Naive B cell (primary cell): ENCODE measurements at places on chromosomes 1 and 21.

DNA sequence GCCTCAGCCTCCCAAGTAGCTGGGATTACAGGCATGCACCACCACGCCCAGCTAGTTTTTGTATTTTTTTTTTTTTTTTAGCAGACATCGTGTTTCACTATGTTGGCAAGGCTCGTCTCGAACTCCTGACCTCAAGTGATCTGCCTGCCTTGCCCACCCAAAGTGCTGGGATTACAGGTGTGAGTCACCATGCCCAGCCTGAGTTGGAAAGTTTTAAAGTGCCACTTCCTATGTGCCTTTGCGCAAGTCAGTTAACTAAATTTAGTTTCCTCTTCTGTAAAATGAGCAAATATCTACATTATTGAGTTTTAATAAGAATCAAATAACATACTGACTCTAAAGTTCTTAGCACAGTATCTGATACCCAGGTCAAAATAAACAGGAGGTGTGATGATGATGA is 12.4 kb downstream of the SLC19A2 start:
- DNase-seq, result no peak

- no peak for DNase-seq
These were observed 338.4 kb upstream of the PROX1 start for GRCh38 chr1:213649373-213649772.

GRCh38 chr1:244599937-244600350 is 53.0 kb upstream of the DESI2 start:
- DNase-seq, result no peak

DNA sequence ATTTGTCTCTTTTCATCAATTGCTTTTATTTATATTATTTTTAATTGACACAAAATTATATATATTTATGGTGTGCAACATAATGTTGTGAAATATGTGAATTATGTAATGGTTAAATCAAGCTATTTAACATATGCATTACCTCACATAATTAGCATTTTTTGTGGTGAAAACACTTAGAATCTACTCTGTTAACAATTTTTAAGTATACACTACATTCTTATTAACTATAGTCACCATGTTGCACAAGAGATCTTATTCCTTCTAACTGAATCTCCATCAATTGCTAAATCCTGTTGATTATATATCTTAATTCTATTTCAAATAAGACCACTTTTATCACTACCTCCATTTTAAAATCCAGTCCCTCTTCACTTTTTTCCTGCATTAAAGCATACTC is 42.5 kb downstream of the PLPPR5 start:
- DNase-seq, result no peak

GRCh38 chr1:180114396-180114945 is 40.2 kb upstream of the QSOX1 start:
- DNase-seq, result no peak

DNA sequence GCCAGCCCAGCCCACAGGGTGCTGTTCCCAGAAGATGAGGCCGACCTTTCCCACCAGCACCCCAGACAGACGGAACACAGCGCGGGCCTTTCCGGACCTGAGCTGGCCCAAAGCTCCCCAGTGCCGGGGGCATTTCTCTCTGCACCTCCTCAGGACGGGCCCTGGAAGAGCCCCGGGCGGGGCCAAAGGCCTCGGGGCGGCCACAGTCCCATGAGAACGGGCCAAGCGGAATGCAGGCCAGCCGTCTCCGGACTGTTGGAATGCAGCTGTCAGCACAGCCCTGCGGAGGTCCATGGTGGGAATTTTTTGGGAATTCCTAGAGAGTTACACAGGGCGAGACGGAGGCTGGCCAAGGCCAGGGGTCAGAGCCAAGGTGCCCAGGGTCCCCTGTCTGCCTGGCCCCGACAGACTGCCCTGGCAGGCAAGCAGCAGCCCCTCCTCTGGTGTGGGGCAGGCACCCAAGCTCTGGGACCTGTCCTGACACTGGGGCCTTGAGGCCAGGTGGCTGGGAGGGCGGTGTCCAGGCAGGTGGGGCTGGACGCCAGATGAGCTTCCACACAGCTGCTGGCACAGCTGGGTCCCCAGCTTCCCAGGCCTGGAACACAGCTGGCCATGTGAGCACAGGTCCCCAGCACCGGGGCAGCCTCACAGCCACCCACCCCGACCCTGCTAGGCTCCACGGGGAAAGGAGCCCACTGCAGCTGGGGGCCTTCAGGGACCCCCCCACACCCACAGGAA is 63.0 kb downstream of the MEGF6 start:
- DNase-seq, result no peak

DNA sequence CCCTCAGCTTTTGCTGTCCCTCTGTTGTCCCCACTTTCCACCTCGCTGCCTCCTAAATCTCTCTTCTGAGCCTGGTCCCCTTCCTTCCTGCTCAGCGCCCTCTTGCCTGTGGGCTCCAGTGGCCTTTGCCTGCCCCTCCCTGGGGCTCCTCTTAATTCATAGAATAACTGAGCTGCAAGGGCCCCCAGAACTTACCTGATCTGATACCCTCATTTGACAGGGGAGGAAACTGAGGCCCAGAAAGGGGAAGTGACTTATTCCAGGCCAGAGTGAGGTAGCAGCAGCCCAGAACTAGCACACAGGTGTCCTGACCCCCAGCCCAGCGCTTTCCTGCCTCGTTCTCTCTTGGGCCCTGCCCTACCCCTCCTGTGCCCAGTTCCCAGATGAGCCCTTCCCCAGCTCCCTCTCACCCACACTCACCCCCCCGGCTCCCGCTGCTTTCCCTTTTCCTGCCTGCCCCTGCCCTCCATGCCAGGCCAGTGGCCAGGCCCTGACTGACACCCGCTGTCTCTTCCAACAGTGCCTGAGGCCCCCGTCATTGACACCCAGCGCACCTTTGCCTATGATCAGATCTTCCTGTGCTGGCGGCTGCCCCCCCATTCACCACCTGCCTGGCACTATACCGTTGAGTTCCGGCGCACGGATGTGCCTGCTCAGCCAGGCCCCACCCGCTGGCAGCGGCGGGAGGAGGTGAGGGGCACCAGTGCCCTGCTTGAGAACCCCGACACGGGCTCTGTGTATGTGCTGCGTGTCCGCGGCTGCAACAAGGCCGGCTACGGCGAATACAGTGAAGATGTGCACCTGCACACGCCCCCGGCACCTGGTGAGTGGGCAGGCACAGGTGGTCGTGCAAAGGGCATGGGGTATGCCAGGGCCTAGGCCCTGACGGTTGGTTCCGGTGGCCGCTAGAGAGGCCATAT is 5.7 kb downstream of the TRIM46 start:
- DNase-seq, result no peak
